Sigmoid colon (tissue), 7 donors: ENCODE measurements at places on chromosomes 3 and 15. TPM values are rescaled to one million over a fixed set of nuclear protein-coding genes. Genes with fewer than 3 reads are reported as not detected.

The GOLGA8M gene
- 0.55 TPM for total RNA-seq

DNA sequence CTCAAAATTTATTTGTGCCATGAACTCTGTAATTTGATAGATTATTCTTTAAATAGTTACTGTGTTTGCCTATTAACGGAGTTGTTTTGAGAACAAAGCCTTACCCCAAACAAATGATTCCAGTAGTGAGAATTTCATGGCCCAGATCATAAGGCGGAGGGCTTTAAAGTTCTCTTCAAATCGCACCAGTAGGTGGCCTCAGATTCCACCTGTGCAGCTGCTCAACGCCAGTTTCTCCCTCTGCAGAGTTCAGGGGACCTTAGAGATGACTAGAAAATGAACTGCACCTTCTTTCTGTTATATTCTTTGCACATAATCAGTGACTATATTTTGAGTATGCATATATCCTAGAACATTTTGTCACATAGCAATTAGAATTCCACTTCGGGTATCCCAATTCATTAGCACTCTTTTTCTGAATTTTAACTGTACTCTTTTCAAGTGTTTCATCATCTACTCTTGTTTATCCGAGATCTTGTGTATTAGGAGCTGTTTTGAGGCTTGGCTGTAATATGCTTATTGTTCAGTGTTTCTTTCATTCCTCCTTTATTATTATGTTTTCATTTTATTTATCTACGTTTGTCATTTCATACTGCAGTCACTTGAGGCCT is 232.6 kb upstream of the CHRM5 start:
- DNase-seq, result no peak

The SSR3 gene
- total RNA-seq, result 113 TPM

The B3GALNT1 gene
- 5.4 TPM for total RNA-seq

GRCh38 chr3:27281671-27282150 is 87.5 kb downstream of the NEK10 start:
- DNase-seq, result no peak

- no peak for DNase-seq
These were observed 79.0 kb upstream of the CDV3 start for GRCh38 chr3:133494469-133494868.

- DNase-seq, result no peak
These were observed 1062.4 kb downstream of the AGBL1 start for GRCh38 chr15:87142096-87142495.

The RTP3 gene
- total RNA-seq, result not detected

- no peak for DNase-seq
These were observed 87.7 kb downstream of the ETFA start for GRCh38 chr15:76223521-76223920.

The CD200R1 gene
- 1.4 TPM for total RNA-seq

GRCh38 chr3:43782541-43782940 is 91.8 kb downstream of the ABHD5 start:
- no peak for DNase-seq

- DNase-seq, result no peak
These were observed 71.3 kb upstream of the SLCO3A1 start for GRCh38 chr15:91782221-91782620.

DNA sequence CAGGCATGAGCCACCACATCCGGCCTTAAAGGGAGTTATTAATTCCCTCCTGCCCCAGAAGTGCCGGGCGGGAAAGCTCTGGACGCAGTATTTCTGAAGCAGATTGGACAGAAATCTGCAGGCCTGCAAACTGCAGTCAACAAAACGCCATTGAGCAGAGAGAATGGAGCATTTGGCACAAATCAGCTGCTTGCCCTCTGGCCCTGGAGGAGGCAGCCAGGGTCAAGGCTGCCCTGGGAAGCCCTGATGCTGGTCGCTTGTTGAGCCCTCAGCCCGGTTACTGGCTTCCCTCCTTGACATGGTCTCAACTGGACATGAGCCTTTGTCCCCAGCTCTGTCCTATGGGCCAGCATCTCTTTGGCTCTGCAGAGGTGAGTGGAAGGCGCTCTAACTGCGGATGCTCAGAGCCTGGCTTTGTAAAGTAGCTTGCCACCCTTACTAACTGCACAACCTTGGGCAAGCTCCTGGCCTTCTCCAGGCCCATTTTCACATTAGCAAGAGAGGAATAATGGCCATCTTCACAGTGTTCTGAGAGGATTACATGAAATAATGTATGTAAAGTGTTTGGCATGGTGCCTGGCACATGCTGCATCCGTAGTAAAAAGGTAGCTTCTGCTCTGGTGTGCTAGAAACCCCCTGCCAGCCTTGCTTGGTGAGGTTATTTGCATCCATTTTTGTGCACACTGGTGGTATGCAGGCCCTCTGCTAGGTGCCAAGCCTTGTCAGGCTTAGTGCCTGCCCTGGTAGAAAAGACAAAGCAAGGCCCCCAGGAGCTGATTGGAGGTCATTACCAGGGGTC is 4.1 kb downstream of the SEMA4B start:
- DNase-seq, result no peak

GRCh38 chr3:112604536-112604935 is 36.4 kb downstream of the CCDC80 start:
- no peak for DNase-seq

DNA sequence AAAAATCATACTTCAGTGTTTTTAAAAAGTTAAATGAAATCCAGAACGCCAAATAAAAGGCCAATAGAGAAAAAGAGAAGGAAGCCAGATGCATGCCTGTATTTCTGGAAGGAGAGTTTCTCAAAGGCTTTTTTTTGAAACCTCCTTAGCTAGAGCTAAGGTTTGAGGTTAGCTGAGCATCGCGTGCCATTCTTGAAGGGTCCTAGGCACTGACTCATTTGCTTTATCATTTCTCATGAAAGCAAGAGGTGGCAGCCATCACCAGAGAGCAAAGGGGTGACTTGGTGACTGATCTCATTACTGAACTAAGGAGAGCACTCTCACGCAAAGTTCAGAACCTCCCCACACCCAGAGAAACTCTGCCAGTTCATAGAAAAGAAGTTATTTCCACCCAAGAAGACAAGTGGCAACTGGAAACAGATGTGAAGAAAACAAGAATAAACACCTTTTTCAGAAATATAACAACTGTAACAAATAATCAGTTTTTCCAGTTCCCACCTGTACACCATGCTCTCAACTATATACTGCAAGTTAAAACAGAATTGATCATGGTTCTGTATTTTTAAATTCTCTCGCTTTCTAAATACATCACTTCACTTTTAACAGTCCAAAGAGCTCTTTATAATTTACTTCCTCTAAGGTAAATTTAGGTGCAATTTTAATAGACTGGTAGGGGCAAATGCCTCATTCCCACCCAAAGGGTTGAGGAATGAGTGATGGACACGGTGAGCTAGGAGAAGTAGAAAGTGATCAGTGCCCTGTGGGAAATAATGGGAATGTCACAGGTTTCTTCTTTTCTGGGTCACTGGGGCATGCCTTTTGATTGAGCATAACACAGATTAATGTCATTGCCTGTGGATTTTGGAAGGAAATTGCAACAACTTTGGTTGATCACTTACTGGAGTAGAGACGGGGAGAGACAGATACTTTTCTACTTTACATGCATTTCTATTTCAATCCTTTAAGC is 24.7 kb downstream of the GPR15 start:
- no peak for DNase-seq

- no peak for DNase-seq
These were observed 143.3 kb upstream of the GMNC start for GRCh38 chr3:191005790-191006189.

DNA sequence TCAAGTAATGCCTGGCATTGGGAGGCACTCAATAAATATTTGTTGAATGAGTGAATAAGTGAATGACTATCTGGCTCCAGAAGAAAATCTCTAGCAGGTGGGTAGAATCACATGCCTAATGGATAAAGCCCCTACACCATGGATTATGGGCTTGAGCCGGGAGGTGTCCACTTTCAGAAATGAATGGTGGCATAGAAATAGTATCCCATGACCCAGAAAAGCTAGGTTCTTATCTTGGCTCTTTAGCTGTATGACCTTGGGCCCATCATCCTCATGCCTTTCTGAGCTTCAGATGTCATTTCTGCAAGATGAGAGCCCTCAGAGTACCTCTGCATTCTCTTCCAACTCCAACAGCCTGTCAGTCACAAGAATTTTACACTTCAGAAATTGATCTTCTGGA is 37.3 kb upstream of the TNIK start:
- DNase-seq, result no peak

GRCh38 chr3:111662907-111663306 is 67.8 kb upstream of the ZBED2 start:
- DNase-seq, result no peak

DNA sequence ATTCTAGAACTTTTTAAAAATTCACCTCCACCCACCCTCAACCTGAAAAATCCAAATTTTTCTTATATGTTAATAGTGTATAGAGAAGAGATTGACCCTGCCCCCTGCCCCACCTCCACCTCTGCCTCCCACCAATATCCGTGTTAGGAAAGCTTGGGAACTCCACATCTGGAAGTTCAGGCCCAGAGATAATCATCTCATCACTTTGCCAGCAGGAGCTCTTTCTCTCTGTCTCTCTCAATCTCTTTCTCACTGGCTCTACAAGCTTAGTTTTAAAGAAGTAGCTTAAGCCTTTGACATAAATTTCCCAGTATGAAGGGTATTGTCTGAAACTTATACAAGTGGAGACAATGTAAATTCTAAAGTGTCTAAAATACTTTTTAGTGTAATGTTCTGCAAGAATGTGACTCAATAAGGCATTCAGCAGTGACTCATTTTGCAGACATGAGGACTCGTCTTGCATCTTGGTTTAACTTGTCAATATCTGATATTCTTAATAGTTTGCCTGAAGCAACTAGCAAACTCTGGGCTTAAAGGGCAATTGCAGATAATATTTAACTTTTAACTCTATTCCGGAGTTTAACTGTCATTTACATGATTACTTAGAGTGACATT is 299.8 kb upstream of the EPHA3 start:
- no peak for DNase-seq

GRCh38 chr3:59084583-59084982 is 34.8 kb upstream of the CFAP20DC start:
- DNase-seq, result no peak

DNA sequence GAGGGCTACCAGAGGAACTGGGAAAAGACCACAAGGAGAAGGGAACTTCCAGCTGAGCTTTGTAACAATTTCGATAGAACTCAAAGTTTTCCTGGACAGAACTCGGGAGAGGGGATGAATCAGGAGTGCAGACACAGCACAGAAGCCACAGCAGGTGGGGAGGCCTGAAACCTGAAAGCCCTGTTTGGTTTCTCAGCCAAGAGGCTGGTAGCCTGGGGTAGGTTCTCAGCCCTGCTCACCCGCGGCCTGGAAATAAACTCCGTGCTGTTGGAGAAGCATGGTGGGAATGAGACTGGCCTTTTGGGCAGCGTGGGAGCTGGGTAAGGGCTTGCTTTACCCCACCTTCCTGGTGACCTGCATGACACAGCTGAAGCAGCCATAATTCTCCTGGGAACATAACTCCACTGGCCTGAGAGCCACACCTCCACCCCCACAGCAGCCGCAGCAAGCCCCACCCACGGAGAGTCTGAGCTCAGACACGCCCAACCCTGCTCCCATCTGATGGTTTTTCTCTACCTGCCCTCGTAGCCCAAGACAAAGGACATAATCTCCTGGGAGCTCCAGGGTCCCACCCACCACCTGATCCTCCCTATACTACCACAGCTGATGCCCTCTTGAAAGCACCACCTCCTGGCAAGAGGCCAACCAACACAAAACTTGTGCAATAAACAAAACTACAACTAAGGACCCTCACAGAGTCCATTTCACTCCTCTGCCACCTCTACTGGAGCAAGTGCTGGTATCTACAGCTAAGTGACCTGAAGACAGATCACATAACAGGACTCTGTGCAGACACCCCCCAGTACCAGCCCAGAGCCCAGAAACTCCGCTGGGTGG is 52.5 kb upstream of the CHRM5 start:
- DNase-seq, result no peak

DNA sequence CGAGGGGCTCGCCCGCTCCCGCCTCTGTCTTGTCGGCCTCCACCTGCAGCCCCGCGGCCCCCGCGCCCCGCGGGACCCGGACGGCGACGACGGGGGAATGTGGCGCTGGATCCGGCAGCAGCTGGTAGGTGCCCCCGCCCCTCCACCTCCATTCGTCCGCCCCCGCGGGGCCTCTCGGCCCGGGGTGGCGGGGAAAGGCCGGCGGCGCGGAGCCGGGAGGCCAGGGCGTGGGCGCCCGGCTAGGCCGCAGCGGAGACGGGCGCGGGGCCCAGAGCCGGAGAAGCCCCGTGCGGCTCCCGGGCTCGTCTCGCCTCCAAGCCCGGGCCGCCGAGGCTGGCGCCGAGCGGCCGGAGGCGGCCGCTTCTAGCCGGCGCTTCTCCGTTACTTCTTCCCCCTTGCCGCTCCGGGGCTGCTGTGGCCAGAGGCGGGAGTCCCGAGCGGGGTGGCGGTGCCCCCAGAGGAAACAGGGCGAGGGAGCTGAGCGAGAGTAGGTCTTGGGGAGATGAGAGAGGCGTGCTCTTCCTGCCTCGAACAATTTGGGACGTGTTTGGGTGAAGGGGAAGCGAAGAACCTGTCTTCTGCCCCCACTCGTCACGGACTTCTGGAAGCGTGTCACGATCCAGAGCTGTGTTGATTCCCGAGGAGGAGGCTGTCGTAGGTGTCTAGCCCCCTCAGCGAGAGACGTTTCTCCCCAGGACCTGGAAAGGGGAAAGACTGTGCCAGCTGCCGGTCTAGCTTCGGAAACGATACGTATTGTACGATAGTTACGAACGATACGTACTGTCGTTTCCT is 555 bp downstream of the ATP11B start:
- DNase-seq, result peak; percentile 74

The LCTL gene
- not detected for total RNA-seq

GRCh38 chr15:43985976-43986680 is 159.3 kb downstream of the WDR76 start:
- no peak for DNase-seq

- DNase-seq, result no peak
These were observed 75.6 kb upstream of the ICE2 start for GRCh38 chr15:60554494-60554893.

The CLRN1 gene
- total RNA-seq, result not detected

The OR4M2 gene
- total RNA-seq, result not detected

GRCh38 chr3:69214241-69214640 is 91.8 kb upstream of the LMOD3 start:
- DNase-seq, result no peak

DNA sequence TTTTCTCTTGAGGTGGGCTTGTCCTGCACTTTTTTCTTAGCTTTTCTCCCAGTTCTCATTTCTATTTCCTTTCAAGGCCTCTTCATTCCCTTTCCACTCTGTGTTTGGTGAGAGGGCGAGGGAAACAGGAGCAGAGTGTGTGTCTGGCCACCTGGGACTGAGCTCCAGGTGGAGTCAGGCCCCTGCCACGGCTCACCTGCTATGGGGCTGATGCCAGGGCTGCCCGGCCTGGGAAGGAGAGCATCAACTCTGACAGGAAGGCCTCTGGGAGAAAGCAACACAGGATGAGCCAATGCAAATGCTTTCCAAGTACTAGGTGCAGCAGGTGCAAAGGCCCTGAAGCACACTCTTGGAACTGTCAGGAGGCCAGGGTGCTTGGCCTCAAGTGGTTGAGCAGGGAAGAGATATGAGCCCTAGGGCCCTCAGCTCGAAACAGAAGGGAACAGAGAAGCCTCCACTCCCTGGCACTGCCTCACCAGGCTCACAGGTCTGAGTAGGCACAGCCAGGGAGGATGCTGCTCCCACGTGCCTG is 27.3 kb upstream of the DUSP7 start:
- DNase-seq, result no peak

- DNase-seq, result peak; percentile 89
These were observed at the start of gene IL12A for GRCh38 chr3:159988617-159989271. TSS of gene IL12A (plus strand) at chr3:159988835.

GRCh38 chr15:38148471-38148870 is 104.2 kb upstream of the SPRED1 start:
- no peak for DNase-seq

The TM4SF18 gene
- 11.6 TPM for total RNA-seq

The SLC12A6 gene
- total RNA-seq, result 17.5 TPM
